Astrocyte of the hippocampus (primary cell): ENCODE measurements at places on chromosomes 3 and 15.
A peak's percentile ranks its signal among the peaks of the same experiment; 100 is the strongest.

- no peak for DNase-seq
These were observed 226.5 kb downstream of the XXYLT1 start for GRCh38 chr3:195044411-195044810.

DNA sequence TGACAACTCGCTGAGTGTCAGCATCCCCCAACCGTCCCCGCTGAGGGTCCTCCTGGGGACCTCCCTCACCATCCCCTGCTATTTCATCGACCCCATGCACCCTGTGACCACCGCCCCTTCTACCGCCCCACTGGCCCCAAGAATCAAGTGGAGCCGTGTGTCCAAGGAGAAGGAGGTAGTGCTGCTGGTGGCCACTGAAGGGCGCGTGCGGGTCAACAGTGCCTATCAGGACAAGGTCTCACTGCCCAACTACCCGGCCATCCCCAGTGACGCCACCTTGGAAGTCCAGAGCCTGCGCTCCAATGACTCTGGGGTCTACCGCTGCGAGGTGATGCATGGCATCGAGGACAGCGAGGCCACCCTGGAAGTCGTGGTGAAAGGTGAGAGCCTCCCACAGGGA lies 35.4 kb downstream of the ACAN start:
- no peak for DNase-seq

GRCh38 chr15:57567891-57568290 lies 23.8 kb upstream of the MYZAP start:
- DNase-seq: no peak

GRCh38 chr15:46416544-46416943 lies 781.7 kb downstream of the SQOR start:
- no peak for DNase-seq

DNA sequence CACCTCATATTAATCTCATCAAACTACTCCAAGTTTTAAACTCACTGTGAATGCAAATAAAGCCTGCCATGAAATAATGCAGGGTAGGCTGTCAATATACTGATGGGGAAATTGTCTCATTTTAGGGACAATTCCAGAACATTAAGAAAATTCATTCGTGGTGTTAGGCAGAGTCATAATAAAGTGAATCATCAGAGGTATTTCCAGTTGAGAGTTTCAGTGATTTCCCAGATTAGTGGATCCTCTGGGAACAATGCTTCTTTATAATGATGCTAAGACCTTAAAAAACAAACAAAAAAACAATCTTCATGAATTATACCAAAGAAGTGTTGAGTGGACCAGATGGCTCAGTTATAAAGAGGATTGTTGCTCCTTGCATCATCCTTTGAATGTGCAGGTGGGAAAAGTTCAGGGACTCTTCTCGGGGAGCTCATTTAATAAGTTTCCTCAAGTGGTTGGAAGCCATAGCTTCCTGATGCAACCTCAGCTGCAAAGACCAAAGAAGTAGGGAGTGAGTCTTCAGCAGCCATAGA lies 360.9 kb upstream of the TRIM42 start:
- no peak for DNase-seq

GRCh38 chr3:152724270-152724669 lies 110.7 kb upstream of the P2RY1 start:
- no peak for DNase-seq

DNA sequence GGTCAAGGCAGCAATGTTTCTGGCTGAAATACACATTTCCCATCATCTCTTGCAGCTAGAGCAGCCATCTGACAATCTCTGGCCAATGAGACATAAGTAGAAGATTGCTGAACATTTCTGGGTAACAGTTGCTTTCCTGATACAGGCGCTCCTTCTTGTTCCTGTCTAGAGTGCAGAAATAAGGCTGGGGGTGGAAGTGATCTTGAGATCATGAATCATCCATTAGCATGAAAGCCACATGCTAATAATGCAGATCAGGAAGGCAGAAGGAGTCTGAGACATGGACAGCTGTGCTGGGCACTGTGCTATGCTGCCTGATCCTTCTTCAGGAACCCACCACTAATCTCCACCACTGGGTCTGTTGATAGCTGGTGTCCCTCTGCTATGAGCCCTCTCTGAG lies 14.8 kb upstream of the TMEM108 start:
- DNase-seq: no peak

DNA sequence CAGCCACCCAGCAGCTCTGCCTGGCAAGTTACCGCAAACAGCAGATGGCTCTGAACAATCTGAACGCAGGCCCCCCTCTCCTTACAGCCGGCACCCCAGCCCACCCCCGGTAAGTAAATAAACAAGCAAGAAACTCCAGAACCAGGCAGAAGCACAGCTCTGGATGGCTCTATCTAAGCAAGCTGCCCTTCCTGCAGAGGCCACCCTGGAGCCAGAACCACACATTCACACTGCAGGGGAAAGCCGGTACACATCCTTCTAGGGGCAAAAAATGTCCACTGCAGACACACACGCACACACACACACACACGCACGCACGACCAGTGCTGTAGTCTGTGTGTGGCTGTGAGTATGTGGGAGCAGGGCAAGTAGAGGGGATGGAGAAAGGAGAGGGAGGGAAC lies 63.9 kb downstream of the ADCY5 start:
- DNase-seq: peak; percentile 22

GRCh38 chr15:73930790-73931281 lies 4.6 kb downstream of the LOXL1 start:
- peak; percentile 83 for DNase-seq

DNA sequence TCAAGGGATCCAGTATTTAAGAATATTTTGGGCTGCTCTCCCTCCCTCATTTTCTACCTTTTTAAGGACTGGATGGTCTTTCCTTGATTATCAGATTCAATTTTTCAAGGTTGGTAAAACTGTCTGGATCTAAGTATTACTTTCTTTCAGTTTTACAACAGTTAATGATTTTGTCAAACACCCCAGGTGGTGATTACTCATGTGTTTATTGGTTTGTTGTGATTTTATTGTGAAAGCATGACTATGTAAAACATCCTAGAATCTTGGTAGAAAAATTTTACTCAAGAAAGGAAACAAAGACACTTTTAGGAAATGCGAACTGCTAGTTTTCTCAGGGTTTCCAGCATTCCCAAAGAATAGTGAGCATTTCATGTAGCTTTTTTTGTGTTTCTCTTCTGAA lies 7.3 kb downstream of the GTF2E1 start:
- DNase-seq: peak; percentile 5

DNA sequence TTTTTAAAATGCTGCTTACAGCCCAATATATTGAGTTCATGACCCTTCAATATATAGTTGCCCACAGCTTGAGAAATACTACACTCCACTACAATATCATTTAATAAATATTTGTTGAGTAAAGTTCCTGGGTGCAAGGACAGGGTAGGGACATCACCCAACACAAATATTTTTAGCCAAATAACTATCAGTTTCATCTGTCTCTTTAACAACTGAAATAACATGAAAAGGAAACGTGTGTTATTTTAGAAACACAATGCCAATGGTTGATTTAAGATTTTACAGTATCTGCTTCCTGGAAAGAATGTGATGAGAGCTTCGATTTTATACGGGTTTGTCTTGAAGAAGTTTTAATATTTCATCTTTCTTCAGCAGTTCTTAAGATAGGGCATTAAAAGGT lies 67.7 kb upstream of the CDV3 start:
- no peak for DNase-seq

- DNase-seq: no peak
These were observed 58.5 kb downstream of the ABCC5 start for GRCh38 chr3:183959214-183959613.

- DNase-seq: no peak
These were observed 9.7 kb upstream of the CALML4 start for GRCh38 chr15:68214838-68215254.

GRCh38 chr3:141183606-141184005 lies 48.0 kb upstream of the PXYLP1 start:
- no peak for DNase-seq

DNA sequence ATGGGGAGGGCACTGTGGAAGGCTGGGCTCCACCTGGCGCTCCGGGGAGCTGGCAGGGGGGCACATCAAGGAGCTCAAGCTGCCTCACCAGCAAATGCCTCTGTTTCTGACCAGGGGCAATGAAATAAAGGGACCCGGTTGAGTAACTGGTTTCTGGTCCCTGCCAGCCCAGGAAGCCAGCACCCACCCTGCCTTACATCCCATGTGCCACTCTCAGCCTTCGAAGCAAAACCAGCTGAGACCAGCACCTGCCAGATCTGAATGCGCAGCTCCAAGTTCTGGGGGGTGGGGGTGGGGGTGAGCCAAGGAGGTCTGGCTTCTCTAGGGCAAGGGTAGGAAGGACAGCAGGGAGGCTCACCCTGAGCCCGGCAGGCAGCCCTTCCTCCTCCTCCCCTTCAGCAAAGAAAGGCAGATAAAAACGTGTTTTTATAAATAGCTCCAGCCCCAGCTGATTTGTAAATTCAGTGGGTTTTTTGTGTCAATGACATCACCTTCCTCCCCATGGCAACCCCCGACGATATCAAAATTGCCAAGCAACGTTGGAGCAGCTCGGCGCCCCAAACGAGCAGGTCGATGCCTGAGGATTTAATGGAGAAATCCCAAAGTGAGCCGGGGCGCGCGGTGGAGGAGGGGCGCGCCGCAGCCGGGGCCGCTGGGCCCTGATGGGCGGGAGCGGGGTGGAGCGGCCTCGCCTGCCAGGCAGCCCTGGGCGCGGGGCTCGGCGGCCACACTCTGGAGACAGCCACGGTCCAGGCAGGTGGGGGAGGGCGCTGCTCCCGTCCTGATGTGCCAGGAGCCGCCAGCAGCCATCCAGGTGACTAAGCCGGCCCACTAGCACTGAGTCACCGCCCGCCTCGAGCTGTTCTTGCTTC lies at the start of gene PAK6:
PAK6 (plus strand) TSS at position 532 of the 872 bp plus-strand sequence. CDS start 25,723 bp downstream, outside the sequence.
- peak; percentile 85 for DNase-seq

- peak; percentile 87 for DNase-seq
These were observed 404.6 kb upstream of the C2CD4B start for GRCh38 chr15:62569460-62570404.

DNA sequence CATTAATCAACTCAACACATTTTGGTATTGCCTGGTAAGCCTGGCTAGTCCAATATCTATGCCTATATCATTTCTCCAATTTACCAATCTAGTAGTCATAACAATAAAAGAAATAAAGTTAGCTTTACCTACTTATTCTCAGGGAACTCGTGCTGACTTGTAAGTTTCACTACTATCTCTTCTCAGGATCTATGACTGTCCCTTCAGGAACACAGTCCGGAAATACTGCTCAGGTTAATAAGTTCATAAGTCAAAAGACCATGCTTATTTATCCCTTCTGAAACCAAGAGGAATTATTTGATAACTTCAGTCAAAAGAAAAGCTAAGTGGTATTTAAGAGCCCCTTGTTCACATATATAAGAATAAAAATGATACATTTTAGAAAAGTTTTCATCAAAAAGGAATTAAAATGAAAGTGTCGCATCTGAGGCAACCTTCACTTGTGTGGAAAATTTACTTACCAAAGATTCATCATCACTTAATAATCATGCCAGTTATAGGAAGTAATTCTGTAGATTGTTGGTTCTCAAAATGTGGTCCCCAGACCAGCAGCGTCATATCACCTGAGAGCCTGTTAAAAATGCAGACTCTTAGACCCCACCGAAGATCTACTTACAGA lies 15.5 kb upstream of the THRB start:
- DNase-seq: no peak

DNA sequence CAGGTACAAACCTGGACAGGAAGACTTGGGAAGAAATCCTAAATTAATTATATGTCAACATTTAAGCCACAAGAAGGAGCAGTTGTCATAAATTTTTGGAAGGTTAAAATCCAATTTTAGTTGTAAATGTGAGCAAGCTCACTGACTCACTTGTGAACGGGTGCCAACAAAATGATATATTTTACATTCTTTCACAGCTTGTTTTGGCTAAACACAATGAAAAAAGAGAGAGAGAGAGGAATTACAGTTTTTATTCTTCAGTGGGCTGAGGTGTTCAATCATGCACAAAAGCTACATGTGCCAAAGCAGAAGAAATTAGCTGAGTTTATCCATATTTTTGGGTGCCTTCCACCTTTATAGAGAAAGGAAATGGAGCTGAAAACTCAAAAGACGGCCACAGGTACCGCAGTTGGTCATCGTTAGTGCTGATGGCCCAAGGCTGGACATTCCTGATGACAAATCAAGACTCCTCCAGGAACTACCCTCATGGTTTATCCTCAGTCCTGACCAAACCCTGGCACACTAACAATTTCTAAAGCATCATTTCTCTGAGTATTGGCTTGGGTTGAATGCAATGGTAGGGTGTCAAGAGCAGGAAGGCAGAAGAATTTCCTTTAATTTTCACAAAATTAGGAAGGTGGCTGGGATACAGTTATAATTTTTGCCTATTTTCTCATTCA lies 37.6 kb upstream of the WNT5A start:
- peak; percentile 82 for DNase-seq

- DNase-seq: no peak
These were observed 151.3 kb downstream of the ADAM10 start for GRCh38 chr15:58597943-58598828.

DNA sequence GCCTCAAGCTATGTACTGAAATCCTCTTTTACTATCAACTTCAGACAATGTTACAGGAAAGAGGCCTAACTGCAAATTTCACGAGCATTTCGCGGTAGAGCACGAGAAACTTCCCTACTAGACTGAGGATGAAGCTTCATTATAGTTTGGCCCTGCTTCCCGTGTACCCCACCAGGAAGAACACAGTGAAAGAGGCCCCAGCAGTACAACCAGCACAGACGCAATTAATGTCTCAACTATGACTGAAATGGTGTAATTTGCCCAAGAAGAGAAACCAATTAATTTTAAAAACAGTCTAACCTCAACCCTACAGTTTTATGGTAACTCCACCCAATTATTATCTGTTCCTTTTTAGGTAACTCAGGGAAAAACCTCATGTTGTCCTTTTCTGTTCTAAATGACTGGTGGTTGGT lies 12.1 kb downstream of the CHSY1 start:
- no peak for DNase-seq
